Activated CD8-positive, alpha-beta memory T cell treated with anti-CD3 and anti-CD28 coated beads, Interleukin-2, amount 50 U/mL, for 4 hours (primary cell): ENCODE measurements at places on chromosomes 5 and 9.
A peak's percentile ranks its signal among the peaks of the same experiment; 100 is the strongest.

DNA sequence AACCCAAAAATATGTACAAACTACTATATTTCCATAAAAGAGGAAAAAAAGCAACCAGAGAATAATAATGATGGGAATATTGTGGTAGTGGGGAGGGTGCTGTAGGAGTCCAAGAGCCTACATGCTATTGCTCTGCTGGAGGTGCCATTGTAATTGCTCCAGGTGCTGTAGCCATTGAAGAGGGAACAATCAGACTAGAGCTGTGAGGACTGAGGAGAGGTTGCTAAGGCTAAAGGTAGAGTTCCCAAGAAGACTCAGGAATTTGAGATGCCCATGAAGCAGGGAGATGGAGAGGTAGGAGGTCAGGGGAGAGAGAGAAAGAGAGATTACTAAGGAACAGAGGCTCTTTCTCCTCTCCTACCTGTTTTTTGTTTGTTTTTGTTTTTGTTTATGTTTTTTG, 394.0 kb downstream of the DMRTA1 start:
- no peak for DNase-seq

- DNase-seq, result no peak
These were observed 7.5 kb downstream of the SLC6A19 start for GRCh38 chr5:1208743-1209488.

GRCh38 chr9:36258208-36258995, at the start of gene GNE:
TSS of gene GNE (minus strand) at chr9:36258448. CDS start at chr9:36249355, 9,093 bp downstream.
- DNase-seq, result peak; percentile 99

DNA sequence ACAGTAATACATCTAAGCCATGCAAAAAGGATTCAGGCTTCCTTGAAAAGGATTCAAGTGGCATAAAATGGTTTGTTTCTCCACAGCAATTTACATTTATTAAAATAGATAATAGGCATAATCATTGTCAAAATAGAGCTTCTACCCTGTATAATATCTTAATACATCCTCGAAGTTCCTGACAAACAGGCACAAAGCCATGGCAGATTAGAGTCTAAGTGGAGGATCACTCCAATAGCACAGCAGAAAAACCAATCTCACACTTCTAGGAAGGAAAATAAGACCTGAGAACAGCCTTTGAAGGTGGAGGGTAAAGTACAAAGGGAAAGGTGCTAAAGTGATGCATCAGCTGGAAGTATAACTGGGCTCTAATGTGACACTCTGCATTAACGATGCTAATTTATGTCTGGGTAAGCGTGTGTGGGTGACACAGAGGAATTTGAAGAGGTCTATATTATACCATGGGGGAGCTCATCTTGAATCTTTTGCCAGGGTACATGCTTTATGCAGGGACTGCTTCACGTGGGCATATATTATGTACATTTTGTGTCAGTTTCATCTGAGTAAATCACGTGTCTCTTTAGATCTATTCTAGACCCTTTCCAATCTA, 28.8 kb downstream of the PPP2R2B start:
- no peak for DNase-seq

- no peak for DNase-seq
These were observed 324.6 kb downstream of the TMEM232 start for GRCh38 chr5:110401881-110402280.

DNA sequence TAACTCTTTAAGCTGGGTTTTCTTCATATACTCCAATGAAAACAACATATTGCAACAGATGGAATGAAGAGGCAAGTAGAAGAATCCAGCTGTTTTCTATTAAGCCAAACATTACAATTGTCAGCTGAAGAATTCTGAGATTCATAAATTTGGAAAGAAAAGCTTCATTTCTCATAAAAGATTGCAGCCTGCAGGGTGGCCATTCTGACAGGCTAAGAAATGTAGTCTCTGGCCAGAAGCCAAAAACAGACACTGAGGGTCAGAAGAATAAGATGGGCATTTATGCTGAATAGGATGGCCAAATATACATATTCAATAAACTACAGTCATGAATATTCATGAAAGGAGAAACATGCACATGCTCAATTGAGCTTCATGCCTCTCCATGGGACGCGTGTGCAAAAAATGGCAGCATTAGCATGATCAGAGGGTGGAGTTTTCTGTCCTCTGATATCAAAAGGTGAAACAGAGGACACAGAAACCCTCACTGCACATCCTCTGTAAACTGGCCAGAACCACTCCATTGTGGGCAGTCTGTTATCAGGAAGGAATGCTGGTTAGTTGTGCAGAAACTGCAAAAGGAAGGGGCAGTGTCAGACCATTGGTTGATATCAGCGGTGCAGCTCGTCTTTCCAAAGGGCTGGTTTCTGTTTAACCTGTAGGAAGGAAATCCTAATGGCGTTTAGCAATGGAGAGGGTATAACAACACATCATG, 50.2 kb downstream of the FXN start:
- DNase-seq, result no peak

GRCh38 chr5:171961117-171961516, 45.3 kb downstream of the FBXW11 start:
- DNase-seq, result no peak

- DNase-seq, result no peak
These were observed 343.1 kb downstream of the CTNND2 start for GRCh38 chr5:11560915-11561697.
